ENCODE measurements at places on chromosomes 3 and 15. TPM values are rescaled to one million over a fixed set of nuclear protein-coding genes. Genes with fewer than 3 reads are reported as not detected.

MEX3B gene
- total RNA-seq, result 1.8 TPM

IQGAP1 gene
- total RNA-seq, result 186 TPM

LRTM1 gene
- not detected for total RNA-seq

EPHA6 gene
- total RNA-seq, result not detected

CELF6 gene
- 0.16 TPM for total RNA-seq

MESP2 gene
- total RNA-seq, result 0.41 TPM

ITIH3 gene
- not detected for total RNA-seq

CCDC191 gene
- 0.68 TPM for total RNA-seq

BSN gene
- total RNA-seq, result 0.09 TPM

MSL2 gene
- 37.1 TPM for total RNA-seq

GABRB3 gene
- not detected for total RNA-seq

RASGRP1 gene
- total RNA-seq, result 113 TPM

BNIP2 gene
- total RNA-seq, result 59.4 TPM

TMC3 gene
- not detected for total RNA-seq

ROPN1 gene
- total RNA-seq, result not detected

ZNF860 gene
- total RNA-seq, result 1.8 TPM

PPM1L gene
- 2.6 TPM for total RNA-seq

MCTP2 gene
- 91.5 TPM for total RNA-seq

SI gene
- total RNA-seq, result not detected

SATB1 gene
- total RNA-seq, result 831 TPM

PPP2R3A gene
- total RNA-seq, result 0.09 TPM

FBXW12 gene
- total RNA-seq, result 0.14 TPM

NMNAT3 gene
- 0.43 TPM for total RNA-seq

Data from activated T-helper 2 cell treated with anti-CD3 and anti-CD28 coated beads, Interferon-gamma antibody, Interleukin-2, Interleukin-4, amounts not matched to agents 10 μg/mL and 5 μg/mL and 100 μg/mL, durations not matched to agents 14 hours and 24 hours and 36 hours (primary cell).